ENCODE measurements at places on chromosomes 2 and 18. TPM values are rescaled to one million over a fixed set of nuclear protein-coding genes. Genes with fewer than 3 reads are reported as not detected.

Gene HAAO
- 25.3 TPM for total RNA-seq

Gene ST8SIA3
- not detected for total RNA-seq

Gene TMEM169
- total RNA-seq, result not detected

Gene CAPN14
- not detected for total RNA-seq

DNA sequence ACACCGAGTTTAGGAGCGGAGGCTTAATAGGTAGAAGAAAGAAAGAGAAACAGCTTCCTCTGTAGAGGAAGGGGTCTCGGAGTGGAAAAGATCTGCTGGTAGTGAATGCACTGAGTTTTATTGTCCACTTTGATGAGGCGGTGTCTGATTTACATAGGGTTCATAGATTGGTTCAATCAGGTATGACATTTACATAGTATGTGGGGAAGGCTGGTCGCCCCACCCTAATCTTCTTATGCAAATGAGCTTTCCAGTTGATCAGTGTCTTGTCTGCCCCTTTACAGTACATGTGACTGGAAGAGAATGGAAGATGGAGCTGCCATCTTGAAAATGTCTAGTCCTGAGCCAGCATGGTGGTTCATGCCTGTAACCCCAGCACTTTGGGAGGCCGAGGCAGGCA is 19.9 kb upstream of the CNOT11 start:
- H3K36me3 ChIP-seq, result no peaks in the 10 kb centered on the region
- DNase-seq, result no peak
- no peaks in the 10 kb centered on the region for H3K27me3 ChIP-seq
- no peak overlapping the region for H3K27ac ChIP-seq
- no peaks in the 10 kb centered on the region for H3K4me1 ChIP-seq
- H3K4me3 ChIP-seq, result no peak overlapping the region

- no peak overlapping the region for H3K4me3 ChIP-seq
- peaks cover 28% of the 10 kb centered on the region for H3K4me1 ChIP-seq
- DNase-seq, result no peak
- no peak overlapping the region for H3K27ac ChIP-seq
- H3K27me3 ChIP-seq, result no peaks in the 10 kb centered on the region
These were observed 45.5 kb upstream of the TNFRSF11A start for GRCh38 chr18:62279561-62279960.

DNA sequence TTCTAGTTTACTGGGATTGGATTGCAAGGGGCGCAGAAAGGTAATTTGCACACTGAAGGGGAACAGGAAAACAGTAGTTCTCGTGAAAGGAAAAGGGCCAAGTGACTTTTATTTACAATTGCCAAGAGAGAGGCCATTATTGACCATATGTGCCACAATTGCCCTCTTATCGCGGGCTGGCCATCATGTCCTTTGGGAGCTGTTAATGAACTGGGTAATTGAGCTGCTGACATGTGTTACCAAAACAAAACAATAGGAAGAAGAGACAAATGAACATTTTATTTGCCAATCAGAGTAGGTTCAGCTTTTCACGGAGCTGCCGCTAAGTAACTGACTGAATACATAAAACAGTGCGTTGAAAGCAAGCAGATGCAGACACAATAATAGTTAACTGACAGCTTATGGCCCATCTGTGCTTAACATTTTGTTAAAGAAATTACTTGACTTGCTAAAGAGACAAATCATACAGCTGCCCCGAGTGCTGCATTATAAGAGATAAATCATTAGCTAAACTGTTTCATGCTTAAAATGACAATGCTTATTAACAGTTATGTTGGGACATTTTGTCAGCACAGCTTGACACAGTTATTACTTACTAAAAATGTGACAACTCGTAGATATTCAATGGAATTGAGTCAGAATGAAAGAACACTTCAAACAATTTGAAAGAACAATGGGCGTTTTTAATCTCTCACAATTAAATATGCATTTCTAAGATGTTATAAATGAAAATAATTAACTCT is 57.5 kb downstream of the PAX3 start:
- H3K27ac ChIP-seq, result no peak overlapping the region
- H3K36me3 ChIP-seq, result no peaks in the 10 kb centered on the region
- H3K4me1 ChIP-seq, result no peaks in the 10 kb centered on the region
- no peak overlapping the region for H3K4me3 ChIP-seq
- no peak for DNase-seq

DNA sequence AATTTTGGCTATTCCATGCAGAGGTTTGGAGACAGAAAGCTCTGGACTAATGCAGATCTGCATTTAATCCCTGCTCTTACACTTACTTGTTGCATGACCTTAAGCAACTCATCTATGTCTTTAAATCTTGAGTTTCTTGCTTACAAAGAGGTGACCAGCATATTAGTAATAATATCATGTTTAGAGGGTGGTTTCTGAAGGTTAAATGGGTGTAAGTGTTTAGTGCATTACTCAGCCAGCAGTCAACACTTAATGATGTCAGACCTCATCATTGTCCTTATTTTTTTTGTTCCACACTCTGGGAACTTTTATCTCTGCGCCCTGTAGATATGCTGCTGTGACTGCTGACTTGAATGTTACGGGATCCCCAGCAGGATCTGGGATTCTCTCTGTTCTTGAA is 1.7 kb downstream of the IL1RL1 start:
- H3K4me1 ChIP-seq, result no peaks in the 10 kb centered on the region
- no peak for DNase-seq
- H3K27me3 ChIP-seq, result no peaks in the 10 kb centered on the region
- H3K27ac ChIP-seq, result no peak overlapping the region
- H3K36me3 ChIP-seq, result no peaks in the 10 kb centered on the region

GRCh38 chr18:3392467-3392855 is 57.5 kb upstream of the TGIF1 start:
- H3K36me3 ChIP-seq, result no peaks in the 10 kb centered on the region
- H3K27me3 ChIP-seq, result no peaks in the 10 kb centered on the region
- no peak for DNase-seq
- no peak overlapping the region for H3K4me3 ChIP-seq
- no peak overlapping the region for H3K27ac ChIP-seq

DNA sequence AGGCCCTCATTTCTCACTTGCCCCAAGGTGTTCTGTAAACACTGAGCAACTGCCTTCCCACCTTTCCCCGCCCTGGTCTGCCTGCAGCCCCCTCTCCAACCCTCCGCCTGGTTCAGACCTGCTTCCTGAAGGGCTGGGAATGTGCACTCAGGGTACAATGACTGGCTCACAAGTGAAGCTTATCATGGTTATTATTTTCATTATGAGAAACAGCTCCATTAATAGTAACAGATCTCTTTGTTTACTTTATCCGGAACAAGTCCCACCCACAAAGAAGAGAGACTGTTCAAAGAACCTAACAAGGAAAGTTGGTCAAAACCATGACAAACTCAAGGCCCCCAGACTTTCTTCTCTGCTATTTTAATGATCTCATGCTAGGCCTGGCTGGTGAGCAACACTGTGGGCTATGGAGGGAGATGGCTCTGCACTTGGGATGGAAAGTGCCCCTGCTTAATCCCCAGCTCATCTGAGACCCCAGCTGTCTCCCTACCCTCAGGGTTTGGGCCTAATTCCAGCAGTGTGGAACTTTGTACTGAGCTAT is 36.7 kb downstream of the ARHGAP25 start:
- DNase-seq, result no peak
- no peaks in the 10 kb centered on the region for H3K36me3 ChIP-seq
- no peaks in the 10 kb centered on the region for H3K27me3 ChIP-seq
- peak overlapping the region; percentile 2 for H3K27ac ChIP-seq

- H3K4me1 ChIP-seq, result peaks cover 31% of the 10 kb centered on the region
- H3K4me3 ChIP-seq, result no peak overlapping the region
These were observed 7.2 kb downstream of the ALKAL2 start for GRCh38 chr2:280650-281110.

GRCh38 chr2:119249311-119249710 is 25.7 kb downstream of the STEAP3 start:
- H3K36me3 ChIP-seq, result no peaks in the 10 kb centered on the region
- DNase-seq, result no peak
- peaks cover 7% of the 10 kb centered on the region for H3K4me1 ChIP-seq
- no peak overlapping the region for H3K27ac ChIP-seq
- no peaks in the 10 kb centered on the region for H3K27me3 ChIP-seq
